ENCODE measurements at places on chromosomes 3 and 15.

DNA sequence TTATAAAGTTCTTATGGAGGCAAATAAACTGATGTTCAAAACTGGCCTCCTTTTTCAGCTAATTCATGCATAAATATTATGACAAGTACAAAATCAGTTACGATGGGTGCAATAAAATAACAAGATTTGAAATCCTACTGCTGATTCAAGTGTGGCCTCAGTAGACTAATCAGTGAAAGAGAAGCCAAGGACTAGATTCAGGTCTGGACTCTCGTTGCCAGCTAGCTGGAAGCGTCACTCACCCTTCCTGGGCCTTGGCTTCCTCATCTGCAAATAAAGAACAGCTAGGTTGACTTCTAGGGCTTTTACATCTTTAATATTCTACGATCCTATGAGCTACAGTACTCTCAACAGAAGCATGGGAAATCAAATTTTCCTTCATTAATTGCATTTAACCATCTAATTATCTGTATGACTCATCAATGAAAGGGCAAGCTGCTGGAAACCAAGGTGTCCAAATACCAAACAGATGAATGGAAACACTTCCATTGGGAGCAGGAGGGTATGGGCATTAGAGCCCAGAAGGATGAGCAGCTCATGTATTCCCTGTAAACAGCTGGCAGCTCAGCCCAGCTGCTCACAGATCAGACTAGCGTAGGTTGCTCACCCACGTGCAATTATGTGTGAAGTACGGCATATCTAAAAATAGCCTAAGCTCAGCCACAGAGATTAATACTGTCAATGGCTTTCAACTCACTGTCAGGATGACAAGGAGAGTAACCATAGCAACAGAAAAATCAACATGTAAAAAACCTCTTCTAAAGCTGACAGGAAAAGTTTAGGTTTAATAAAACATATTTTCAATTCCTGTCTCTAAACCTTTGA lies 294.8 kb downstream of the PLCL2 start:
- DNase-seq = no peak

DNA sequence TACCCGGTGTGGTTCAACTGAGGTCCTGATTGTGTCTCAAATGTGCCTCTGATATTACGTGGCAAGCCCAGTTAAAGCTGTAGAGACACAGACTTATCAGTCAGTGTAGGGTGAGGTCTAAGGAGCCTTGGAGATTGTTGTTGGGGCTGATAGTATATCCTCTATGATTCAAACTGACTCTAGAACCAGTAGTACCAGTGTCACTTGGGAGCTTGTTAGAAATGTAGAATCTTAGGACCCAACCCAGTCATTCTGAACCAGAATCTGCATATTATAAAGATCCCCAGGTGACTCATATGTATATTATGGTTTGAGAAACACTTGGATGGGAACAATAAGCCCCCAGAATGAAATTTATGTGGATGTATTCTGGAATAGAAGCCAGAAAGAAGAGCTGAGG lies 83.5 kb downstream of the PIK3R4 start:
- no peak for DNase-seq

GRCh38 chr3:134216191-134216764 lies 34.4 kb downstream of the RYK start:
- DNase-seq = no peak

DNA sequence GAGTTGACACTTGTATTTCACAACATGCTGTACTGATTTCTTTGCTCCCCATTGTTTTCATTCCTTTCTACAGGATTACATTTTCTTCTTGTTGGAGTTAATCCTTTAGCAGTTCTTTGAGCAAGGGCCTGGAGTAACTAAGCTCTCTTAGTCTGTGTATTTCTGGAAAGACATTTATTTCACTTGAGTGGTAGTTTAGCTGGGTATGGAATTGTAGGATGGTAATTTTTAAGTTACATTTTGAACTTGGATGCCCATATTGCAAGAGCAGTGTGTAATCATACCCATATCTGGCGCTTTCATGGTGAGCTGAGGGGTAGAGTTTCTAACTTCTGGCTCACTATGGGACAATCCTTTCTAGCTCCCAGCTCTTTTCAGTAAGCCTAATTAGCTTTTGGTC lies 74.6 kb downstream of the SLC6A11 start:
- no peak for DNase-seq
